ENCODE measurements at places on chromosomes 2 and 18.

DNA sequence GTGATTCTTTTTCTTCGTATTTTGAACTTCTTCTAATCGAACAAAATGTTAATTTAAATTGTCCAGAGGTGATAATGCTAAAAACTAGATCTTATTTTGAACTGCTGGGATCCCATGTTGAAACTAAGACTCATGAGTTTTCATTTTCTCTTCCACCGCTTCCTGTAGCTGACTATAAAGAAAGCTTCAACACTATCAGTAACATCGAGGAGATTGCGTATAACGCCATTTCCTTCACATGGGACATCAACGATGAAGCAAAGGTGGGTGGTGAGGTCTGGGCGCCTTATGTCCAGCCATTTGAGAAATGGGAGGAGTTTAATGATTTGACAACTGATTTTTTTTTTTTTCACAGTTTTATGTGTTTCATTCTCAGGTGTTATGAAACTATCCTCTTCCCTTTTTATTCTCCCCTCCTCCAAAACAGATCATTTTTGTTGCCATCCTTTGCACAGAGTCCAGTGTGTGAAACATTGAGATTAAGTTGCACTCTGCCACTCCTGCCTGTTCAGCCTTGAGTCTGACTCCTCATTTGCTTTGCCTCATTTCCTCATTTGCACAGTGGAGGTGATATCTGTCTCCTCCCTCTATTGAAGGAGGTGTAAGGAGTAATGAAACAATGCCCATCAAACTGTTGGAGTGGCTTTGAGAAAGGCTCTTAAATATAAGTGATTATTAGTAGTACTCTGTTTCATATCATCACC is 13.8 kb downstream of the GRHL1 start:
- no peak for DNase-seq

GRCh38 chr2:168138901-168139300 is 108.5 kb downstream of the STK39 start:
- no peak for DNase-seq

DNA sequence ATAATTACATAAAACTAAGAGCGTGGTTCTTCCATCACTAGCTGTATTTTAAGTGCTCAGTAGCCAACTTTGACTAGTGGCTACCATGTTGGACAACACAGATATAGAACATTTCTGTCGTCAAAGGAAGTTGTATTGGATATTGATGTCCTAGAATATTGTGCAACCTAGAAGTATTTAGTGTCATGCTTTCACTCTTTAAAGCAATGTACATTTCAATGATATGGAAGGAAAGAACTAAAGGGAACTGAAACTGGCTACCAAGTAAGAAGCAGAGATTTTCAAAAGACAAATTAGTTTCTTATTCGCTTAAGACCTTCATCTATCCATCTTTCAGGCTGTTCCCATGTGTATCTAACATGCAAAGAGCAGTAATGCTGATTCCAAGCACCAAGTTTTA is 85.4 kb upstream of the EML6 start:
- no peak for DNase-seq

DNA sequence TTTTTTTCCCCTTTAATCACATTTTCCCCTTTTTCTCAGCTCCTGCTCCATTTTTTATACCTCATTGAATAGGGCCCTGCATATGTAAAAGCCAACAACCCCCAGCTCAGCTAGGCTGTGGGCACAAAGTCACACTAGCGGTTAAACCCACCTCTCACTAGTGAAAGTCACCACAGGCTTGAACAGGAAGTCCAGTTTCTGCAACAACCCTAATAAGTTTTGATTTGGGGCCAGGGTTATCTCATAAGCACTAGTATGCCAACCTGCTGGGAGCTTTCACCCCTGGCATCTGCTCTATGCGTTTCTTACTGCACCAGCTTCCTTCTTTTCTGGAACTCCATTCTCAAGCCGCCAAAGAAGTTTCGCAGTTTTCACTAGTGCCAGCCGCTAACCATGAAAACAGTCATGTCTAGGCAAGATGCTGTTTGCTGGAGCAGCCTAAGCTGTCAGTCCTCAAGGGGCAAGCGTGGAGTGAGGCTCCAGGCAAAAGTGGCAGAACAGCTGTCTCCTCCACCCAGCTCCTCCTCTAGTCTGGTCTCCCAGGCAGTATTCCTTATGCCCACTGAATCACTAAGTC is 197.0 kb upstream of the MEIS1 start:
- no peak for DNase-seq

DNA sequence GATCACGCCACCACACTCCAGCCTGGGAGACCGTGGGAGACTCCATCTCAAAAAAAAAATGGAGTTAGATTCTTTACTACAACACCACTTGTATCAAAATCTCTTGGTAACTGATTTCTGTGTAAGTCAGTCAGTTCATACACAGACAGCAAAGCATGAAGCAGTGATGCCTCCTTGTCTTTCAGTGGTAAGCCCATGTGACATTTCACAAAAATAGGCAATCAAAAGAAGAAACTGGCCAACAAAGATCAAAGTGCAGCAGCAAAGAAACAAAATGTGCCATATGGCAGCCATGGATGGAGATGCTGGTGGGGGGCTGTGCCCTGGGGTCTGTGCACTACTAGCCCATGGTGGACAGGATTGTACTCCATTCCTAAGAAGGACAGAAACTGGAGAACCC is 6.7 kb upstream of the RAB12 start:
- DNase-seq, result no peak

- no peak for DNase-seq
Measured at GRCh38 chr2:112251271-112251670, 3.6 kb downstream of the ZC3H8 start.

- no peak for DNase-seq
Measured at GRCh38 chr2:68248361-68248760, 4.0 kb downstream of the PPP3R1 start.

DNA sequence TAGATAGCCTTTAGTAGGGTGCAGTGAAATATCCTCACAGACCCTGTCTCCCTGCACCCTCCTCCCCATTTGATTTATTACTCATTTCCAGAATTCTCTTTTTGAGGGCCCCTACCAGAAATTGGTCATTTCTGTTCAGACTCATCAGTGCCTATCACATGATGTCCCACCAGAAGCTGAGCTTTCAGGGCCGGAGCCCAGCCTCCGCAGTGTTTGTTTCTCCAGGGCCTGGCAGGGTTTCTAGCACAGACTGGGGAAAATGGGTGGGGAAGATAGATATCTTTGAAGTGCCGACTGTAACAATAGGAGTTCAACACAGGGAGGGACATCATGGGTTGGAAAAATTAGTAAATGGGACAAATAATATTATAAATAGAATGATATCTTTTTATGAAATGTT is 208.0 kb downstream of the PTGR3 start:
- no peak for DNase-seq

DNA sequence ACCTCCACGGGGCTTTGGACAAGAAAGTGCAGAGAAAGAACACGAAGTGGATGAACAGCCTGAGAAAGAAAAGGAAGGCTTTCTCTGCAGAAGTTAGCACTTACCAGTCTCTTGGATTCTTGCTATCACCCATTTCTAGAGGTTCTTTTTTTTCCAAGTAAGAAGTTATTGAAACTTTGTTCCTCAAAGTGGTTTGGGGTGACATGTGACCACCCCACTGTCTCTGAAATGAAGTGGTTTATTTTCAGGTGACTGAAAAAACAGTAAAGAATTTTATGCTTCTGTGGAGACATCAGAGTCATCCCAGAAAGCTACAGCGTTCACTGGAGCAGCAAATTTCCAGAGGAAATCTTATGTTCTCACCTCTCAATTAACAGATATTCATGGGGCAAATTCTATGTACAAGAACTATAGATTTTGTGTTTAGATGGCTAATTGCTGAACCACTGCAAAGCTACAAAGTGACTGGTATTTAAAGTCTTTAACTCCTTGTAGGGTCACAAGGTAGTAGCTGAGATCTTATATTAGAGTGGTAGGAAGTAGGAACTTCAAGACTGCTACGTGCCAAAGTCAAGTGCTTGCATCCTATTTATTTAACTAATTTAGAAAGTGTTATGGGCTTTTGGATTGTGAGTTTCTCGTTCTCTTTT is 267.5 kb downstream of the TGIF1 start:
- DNase-seq, result no peak

DNA sequence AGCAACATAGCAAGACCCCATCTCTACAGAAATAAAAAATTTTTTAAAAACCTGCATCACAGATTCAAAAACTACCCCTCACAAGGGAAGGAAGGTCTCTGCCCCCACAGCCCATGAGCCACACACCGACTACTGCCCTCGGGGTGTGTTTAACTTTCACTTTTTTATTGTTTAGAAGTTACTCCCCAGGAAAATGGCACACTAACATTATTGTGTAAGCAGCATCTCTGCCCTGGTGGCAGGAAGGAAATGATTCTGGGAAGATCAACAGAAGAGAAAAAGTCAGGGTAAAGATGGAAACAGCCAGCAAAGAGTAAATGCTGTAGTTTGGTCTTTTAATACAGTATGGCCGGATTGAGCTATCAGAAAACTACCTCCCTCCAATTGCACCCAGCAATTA is 21.9 kb downstream of the TRABD2A start:
- DNase-seq, result no peak

DNA sequence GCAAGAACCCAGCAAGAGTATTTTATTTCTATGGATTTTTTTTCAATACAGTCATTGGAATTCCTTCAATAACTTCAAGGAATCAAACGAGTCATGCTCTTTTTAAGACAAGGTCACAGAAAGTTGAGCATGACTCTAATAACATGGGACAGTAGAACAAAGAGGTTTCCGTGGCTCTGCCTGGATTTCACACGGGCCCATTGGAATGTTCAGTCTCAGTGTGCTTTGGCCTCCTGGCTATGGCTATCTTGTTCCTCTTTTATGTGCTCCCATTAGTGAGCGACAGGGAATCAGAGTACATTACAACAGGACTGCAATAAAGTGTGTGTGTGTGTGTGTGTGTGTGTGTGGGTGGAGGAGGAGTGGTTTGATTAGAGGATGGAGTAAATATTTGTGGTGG is 312.4 kb downstream of the DCC start:
- DNase-seq, result no peak

DNA sequence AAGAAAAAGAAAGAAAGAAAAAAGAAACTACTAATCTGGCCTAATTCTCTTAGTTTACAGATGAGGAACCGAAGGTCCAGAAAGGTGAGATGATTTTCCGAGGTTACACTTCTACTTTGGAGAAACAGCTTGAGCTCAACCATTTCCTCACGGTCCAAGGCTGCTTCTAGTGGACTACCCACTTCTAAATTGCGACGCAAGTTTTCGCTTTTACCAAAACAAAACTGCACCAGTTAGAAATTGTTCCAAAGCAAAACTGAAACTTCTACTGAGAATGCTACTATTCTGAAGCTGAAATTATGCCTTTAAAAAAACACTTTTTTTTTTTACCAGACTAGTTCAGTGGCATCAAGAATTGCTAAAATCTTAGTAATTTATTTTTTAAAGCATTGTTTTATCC is 101.6 kb downstream of the INO80D start:
- DNase-seq, result no peak

- no peak for DNase-seq
Measured at GRCh38 chr2:159613651-159614285, 2.6 kb downstream of the BAZ2B start.

GRCh38 chr18:45652303-45653080 is 37.2 kb downstream of the SLC14A2 start:
- DNase-seq, result no peak

GRCh38 chr18:36196238-36196995 is 9.1 kb downstream of the MOCOS start:
- DNase-seq, result no peak

DNA sequence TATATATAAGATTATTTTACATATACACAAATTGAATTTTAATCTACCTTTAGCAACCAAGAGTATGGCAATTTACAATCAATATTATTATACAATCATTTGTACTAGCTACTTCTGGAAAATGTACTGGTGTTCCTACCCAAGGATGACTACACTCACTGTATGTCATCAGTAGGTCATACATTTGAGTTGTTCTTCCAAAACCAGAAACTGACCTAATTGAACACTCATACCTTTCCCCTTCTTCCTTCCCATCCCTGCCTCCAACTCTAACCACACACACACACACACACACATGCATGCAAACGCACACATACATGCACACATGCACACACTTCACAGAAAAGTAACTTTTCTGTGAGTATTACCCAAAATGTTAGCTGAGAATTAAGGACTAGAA is 8.2 kb upstream of the ERCC3 start:
- no peak for DNase-seq

DNA sequence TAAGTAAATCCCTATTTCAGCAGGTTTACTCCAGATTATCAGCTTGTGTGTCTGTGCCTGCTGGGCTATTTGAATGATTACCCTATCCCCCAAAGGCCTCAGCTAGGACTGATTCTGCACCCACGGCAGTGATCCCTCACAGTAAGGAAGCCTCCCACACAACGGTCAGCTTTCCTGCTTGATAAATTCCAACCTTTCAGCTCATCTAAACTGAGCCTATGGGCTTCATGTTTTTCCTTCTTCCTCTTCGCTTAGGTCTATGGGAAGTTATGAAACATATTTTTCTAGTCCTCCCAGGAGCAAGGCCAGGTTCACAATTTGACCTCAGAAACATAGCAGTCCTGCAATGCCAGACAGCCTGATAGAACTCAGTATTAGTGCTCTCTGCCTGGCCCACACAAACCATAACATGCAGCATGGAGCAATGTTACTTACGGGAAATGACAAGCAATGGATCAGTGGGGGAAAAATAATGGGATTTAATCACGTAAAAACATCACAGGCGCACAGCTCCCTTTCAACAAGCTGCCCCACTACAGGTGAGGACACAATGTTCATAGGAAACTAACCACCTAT is 170.9 kb downstream of the ZNF521 start:
- DNase-seq, result no peak

DNA sequence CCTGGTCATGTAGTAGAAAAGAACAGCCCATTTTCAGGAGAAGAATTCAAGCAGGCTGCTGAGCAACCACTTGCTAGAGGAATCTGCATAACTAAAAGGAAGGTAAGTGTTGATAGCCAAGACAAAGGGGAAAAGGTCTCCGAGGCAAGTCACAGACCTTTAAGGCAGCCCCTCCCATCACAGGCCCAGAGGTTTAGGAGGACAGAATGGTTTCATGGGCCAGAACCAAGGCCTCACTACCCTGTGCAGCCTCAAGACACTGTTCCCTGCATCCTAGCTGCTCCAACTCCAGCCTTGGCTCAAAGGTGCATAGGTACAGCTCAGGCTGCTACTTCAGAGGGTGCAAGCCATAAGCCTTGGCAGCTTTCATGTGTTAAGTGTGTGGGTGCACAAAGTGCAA is 238.6 kb upstream of the CYP26B1 start:
- DNase-seq, result no peak

DNA sequence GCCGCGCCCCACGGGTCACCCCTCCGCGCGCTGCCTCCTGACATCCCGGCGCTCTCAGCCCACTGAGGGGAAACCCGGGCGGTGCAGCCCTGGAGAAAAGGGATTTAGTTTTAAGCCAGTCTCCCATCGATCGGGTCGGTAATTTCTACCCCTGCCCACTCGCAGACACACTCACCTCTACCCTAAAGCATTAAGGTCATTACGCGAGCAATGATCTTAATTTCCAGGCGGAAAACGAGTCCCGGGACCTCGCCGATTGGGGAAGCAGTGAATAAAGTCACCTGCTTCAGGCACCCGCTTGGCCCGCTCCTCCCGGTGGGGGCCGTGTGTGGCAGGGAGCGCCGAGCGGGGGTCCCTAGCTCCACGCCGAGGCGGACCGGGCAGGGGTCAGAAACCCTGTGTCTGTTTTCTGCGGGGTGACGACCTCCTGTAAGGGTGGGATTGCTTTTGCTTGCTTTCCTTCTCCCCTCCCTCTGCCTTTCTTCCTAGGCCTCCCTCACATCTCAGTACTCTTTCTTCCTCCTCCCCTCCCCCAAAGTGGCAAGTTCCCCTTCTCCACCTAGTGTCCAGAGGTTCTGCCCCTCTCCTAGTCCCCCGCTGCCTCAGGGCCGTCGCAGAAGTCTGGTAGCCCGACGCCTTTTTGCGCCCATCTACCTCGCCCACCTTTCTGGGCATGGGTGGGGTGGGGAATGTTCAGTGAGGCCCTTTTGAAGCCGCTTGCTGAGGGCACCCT is 142.6 kb downstream of the MEIS1 start:
- DNase-seq, result no peak
